ENCODE measurements at places on chromosomes 11 and 22. TPM values are rescaled to one million over a fixed set of nuclear protein-coding genes. Genes with fewer than 3 reads are reported as not detected.

Gene HTR3B
- total RNA-seq, result not detected

Gene POU2F3
- not detected for total RNA-seq

Gene RAG1
- total RNA-seq, result 0.37 TPM

Gene ARHGAP32
- total RNA-seq, result 8.1 TPM

Gene ZNF214
- total RNA-seq, result not detected

Gene PRR14L
- 48.2 TPM for total RNA-seq

Gene PHLDB1
- total RNA-seq, result 2.7 TPM

Gene BAIAP2L2
- 0.71 TPM for total RNA-seq

Gene MUC15
- total RNA-seq, result not detected

DNA sequence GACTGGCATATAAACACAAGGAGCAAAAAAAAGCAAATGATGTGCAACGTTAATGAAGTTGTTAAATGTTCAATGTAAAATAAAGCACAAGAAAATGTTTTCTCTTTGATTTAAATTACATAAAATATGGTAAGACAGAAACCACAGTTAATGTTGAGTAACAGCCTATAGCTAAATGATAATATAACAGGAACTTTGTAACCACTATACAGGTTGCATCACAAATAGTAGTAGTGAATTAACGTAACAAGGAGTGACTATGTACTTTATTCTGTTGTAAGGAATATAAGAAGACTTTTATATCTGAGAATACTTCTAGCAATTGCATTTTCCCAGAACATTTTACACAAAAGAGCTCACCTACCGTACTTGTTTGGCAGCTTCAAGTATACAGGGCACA lies 16.9 kb downstream of the SAAL1 start:
- no peak for DNase-seq

- DNase-seq, result peak; percentile 80
Measured at GRCh38 chr11:45803971-45804760, 783 bp upstream of the SLC35C1 start.

DNA sequence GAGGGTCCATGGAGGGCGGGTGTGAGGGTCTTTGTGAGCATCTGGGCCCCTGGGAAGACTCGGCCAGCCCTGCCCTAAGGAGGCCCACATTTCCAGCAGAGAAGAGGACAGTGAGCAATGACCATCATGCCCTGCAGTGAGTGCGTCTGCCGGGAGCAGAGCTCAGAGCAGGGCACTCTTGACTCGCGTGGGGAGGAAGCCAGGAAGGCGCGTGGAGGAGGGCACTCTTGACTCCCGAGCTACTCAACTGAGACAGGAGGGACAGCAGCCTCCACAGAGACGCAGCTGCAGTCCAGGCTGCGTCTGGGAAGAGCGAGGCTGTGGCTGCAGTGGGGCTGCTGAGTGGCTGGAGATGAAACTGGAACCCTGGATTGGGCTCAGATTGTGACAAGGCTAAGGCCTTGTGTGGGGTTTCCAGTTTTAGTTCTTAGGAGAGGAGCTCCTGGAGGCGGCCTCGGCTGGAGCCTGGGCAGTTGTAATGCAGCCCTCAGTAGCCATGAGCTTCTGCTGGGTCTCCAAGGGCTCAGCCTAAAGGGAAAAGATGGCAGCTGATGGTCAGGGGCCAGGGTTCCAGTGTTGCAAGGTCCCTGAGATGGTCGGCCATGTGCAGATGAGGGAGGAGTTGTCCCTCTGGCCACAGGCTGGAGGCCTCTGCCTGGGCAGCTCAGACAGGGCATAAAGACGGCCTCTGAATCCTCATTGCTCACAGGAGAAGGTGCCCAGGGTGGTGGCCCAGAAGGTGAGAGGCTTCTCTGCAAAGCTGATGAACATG lies 264.7 kb upstream of the B3GAT1 start:
- no peak for DNase-seq

DNA sequence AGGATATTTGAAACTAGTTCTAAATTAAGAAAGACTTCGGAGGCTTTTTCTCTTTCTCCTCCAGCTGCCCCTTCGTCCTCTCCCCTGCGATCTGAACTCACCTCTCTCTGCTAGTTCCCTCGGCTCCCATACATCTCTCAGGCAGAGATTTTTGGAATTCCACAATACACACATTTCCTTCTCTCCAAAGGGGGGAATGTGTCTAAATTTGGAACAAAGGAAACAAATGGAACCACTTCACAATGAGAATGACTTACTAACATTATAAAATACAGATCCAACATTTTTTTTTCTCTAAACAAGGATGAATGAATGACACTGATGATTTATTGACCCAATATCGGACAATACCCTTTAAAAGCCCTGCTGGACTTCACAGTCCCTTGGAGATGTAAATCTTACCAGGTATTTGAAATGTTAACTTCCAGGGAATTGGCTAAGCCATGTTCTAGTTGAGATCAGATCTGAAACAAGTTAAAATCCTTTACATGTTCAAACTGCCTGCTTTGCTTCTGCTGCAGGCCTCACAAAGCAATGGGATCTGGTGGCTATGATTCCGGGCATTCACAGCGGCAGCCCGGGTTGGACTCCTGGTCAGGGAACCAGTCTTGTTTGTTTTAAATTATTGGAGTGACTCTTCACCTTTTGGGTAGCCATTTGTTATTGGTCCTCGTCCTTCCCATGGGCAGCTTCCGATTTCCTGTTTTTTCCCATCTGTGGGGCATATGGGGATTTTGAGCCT lies 20.5 kb upstream of the GSTP1 start:
- DNase-seq, result no peak

GRCh38 chr11:102064316-102064715 lies 17.1 kb downstream of the CFAP300 start:
- DNase-seq, result no peak

DNA sequence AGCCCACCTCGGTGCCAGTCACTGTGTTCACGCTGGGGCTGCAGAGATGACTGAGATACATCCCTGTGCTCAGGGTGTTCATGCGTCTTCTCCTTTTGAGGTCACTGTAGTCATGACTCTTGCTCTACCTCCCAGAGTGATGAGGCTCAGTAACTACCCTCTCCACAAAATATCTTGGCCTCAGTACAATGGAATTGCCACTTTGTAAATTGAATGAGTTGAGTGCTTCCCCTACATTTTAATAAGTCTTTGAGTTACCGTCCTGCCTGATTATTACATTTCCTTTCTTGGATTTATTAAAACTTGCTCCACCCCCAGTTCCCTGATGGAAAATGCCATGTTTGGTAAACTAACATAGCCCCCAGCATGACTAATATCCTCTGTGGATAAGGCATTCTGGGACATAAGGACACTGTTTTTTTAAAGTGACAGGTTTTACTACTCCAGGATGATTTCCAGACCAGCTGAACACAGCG lies 15.9 kb downstream of the PRSS23 start:
- DNase-seq, result no peak

GRCh38 chr11:118547132-118547531 lies 16.1 kb downstream of the TMEM25 start:
- no peak for DNase-seq

- DNase-seq, result no peak
Measured at GRCh38 chr11:86746514-86746913, 53.8 kb upstream of the PRSS23 start.

- no peak for DNase-seq
Measured at GRCh38 chr22:46484861-46485595, 52.4 kb downstream of the CELSR1 start.

GRCh38 chr22:20403779-20404140 lies 9.8 kb downstream of the ZNF74 start:
- DNase-seq, result no peak

DNA sequence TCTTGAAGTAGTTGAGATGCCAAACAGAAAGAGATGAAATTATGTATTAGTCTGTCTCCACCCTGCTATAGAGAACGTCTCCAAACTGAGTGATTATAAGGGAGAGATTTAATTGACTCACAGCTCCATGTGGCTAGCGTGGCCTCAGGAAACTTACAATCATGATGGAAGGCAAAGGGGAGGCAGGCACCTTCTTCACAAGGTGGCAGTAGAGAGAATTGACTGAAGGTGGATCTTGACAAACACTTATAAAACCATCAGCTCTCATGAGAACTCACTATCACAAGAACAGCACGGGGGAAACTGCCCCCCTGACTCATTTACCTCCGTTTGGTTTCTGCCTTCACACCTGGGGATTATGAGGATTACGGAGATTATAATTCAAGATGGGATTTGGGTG lies 794.0 kb downstream of the CNTN5 start:
- DNase-seq, result no peak

DNA sequence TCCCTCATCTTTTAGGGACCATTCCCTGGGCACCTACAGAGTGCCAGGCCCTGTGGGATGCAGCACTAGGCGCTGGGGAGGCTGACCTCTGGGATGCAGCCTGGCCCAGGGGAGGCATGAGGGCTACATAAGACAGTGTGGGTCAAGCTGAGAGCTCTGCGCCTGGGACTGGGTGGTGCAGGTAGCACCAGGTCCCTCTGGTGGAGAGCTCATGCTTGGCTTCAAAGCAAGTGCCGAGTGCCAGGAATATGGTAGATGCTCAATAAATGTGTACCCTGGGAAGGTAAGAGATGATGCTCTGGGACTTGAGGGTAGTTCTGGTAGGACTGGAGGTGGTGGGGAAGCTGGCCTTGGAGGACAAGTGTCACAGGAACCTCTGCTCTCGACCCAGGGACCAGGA lies 2.0 kb upstream of the MPPED1 start:
- DNase-seq, result no peak

DNA sequence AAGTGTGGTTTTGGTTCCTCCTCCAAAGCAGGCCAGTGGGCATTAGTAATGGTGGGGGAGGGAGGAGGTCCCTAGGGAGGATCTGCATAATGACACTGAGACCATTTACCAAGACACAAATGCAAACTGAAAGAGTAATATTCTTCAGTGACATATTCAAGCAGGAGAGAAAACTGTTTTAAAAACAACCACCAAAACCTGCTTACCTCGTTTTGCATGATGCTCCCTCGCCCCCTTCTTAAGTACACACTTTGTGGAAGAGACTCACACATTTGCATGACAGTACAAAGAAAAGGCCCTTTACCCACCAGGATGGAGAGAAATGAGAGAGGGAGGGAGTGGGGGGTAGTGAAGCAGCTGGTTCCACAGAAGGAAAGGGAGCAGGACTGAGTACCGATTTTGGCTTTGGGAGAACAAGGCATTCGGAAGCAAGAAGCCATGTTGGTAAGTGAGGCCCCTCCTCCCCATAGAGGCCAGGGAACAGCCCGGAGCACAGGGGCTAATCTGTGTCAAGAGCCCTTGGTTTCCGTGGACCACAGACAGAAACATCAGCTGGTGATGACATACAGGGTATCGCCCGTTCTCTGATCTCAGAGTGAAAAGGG lies 13.0 kb upstream of the OPCML start:
- DNase-seq, result no peak

DNA sequence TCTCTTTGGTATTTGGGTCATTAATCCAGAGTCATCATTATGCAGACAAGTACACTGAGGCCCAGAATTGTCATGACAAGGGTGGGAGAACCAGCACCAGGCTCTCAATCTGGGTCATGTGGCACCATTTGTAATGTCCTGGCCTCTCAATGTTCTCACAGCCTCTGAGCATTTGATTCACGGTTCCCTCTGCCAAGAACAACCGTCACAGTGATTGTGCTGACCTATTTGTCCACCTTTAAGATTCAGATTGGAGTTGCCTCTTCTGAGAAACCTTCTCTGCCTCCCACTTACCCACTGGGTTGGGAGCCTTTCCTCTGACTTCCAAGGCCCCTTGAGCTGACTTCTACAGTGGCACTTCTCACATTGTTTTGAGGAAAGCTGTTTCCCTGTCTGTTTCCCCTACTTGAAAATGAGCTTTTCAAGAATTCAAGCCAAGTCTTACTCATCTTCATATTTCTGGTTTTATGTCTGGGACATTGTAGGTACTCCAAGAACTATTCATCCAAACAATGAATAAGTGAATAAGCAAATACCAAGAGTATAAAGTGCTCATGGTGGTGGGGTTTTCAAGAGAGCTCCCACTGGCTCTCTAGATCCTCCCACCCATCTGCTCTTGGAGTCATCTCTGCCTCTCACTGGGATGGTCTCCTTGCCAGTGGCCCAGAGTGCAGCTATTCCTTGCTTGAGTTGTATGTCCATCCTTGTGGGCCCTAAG lies 126.4 kb upstream of the E2F8 start:
- DNase-seq, result no peak

- DNase-seq, result no peak
Measured at GRCh38 chr11:86769219-86769618, 31.1 kb upstream of the PRSS23 start.

DNA sequence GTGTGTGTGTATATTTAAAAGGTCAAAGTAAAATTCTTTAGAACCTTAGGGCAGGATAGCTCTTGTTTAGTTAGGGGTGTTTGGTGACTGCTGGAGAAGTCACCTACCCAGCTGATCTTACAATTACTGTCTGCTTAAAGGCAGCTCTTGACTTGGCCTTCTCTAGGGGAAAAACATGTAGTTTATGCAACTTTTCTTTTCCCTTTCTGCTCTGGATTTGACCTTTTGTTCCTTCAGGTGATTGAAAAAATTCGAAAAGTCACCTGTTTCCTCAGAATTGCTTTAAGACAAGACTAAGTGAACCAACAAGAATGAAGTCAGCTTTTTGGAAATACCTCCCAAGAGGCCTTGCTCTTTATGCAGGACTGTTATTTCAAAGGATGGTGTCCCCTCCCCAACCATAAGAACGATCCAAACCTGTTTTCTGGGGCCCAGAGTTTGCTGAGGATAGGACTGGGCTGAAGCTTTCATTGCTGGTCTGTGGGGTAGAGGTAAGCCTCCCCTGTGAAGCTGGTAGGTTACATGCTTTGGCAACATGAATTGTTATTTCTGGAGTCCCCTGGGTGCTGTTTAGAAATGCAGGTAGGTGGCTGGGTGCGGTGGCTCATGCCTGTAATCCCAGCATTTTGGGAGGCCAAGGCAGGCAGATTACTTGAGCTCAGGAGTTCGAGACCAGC lies 111.2 kb downstream of the PTPRJ start:
- no peak for DNase-seq

DNA sequence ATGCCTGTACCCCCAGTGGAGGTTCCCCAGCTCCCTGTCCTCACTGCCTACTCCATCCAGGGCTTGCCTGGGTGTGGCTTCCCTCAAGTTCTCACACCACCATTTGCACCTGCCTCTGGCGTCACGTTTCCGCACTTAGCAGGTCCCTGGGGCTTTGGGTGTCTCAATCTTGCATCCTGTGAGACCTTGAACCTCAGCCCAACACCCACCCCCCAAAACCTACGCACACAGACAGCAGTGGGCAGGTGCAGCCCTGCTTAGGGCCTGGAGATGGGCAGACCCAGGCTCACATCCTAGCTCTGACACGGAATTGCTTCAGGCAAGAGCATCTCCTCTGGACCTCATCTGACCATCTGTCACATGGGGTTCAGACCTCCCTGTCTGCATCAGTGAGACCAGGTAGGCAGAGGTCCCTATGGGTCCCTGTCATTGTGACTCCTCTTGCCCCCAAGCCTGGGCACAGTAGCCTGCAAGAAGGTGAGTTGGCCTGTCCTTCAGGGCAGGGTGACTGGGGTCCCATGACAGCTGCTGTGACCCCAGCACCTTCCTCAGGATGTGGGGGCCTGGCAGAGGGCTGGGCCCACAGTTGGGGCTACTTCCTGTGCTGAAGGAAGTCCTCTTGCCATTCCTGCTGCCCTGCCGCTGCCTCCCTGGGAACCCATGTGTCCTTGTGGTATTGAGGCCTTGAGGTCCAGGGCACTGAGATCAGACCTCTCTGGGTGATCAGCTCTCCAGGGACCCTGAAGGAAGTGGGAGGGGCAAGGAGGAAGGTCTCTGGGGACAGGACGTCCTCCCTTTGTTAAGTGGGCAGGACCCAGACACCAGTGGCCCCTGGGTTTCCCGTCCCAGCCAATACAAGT lies 2.0 kb downstream of the SIPA1 start:
- peak; percentile 76 for DNase-seq

Measured in activated CD4-positive, alpha-beta T cell treated with anti-CD3 and anti-CD28 coated beads for 36 hours (primary cell).